ENCODE measurements at places on chromosomes 6 and 20. TPM values are rescaled to one million over a fixed set of nuclear protein-coding genes. Genes with fewer than 3 reads are reported as not detected.

DNA sequence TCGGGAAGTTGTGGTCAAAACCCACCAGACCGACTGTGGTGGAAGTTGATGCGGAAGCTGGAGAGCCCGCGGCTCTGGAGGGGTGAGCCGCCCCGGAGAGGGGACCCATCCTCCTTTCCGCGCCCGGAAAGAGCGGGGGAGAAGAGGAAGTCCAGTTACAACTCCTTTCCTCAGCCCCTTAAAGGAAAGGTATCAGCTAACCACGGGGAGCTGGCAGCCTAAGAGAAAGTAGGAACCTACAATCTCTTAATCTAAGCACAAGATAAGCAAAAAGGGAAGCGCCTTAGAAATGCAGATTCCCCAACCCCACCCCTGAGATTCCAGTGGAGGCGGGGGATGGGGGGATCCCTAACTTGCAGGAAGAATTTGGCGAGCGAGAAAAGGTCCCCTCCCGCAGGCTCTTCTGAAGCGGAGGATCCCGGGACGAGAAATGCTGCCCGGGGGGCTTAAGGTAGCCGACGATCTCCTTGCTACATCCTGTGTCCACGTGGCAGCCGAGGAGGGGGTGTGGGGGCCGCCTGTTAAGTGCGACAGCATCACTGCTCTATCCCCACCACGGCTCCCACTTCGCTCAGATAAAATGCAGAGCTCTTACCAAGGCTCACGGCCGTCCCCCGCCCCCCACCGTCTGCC is 87.5 kb downstream of the ZFP64 start:
- peak; percentile 24 for DNase-seq

Gene EHMT2
- 70.1 TPM for total RNA-seq

DNA sequence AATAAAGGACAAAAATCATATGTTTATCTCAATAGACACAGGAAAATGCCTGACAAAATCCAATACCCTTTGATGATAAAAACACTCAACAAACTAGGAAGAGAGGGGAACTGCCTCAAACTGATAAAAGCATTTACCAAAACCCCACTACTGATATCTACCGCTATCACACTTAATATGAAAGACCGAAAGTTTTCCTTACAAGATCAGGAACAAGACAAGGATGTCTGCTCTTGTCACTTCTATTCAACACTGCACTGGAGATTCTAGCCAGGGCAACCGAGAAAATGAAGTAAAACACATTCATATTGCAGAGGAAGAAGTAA is 25.1 kb downstream of the GZF1 start:
- no peak for DNase-seq

Gene BPIFB4
- total RNA-seq = not detected

DNA sequence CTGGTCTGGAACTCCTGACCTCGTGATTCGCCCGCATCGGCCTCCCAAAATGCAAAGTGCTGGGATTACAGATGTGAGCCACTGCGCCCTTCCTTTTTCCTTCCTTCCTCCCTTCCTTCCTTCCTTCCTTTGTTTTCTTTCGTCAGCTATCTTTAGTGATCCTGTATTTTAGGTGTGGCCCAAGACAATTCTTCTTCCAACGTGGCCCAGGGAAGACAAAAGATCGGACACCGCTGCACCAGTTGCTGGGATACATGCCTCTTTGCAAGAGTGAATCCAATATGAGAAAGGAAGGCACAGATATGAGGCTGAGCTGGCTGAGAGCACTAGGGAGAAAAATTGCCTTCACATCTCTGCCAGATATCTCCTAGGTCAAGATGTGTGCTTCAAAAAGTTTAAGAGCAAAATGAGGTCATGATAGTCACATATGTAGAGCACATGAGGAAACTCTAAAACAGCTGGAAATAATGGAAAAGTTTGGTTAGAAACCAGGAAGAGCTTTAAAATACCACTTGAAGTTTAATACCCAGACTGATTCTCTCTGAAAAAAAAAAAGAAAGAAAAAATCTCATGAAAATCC is 41.8 kb downstream of the OR2B2 start:
- DNase-seq = no peak

DNA sequence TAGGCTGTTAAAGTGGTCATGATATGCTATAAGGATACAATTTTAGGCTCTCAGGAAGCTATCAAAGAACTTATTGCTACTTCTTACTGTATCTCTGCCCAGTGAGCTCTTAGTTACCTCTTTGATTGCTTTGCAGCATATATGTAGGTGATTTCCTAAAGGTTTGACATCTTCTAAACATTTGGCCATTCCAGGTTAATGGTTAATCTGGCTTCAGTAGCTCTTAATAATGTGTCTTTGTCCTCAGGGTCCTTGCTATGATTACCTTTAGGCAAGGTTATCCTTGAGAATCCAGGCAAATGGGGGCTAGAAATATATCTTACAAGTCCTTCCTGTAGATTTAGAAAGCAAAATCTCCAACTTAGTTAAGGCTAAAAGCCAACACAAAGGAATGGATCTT is 575.4 kb downstream of the TFAP2B start:
- DNase-seq = no peak

Gene RAET1E
- total RNA-seq = not detected

Gene PPT2
- 17.1 TPM for total RNA-seq

DNA sequence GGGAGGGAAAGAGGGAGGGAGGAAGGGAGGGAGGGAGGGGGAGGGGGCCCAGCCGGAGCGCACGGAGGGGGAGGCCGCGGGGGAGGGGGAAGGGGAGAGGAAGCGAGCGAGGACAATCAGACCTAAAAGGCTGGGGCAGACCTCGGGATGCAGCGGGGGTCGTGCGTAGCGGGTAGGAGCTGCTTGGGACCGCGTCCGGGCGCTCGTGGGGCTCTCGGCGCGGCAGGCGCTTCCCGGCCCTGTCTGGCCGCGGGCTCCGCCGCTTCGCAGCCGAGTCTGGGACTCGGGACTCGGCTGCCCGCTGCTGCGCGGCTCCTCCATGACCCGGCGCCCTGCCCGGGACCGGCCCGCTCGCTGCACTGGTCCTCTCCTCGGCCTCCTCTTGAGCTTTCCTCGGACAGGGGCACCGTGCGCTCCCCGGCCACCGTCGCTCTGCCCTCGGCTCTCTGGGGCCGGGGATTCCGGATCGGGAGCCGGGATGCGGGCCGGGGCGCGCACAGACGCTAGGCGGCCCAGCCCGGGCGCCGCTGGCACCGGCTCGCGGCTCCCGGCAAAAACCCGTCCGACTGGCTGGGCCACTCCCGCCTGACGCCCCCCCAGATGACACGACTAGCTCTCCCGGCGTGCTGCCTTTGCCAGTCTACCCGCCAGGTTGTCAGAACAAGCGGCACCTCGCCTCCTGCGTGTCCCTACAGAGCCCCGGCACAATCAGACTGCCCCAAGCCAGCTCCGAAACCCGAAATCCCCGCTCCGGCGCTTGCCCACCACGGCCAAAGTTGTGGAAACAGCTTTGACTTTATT is 2.2 kb downstream of the TFAP2A start:
- DNase-seq = no peak

DNA sequence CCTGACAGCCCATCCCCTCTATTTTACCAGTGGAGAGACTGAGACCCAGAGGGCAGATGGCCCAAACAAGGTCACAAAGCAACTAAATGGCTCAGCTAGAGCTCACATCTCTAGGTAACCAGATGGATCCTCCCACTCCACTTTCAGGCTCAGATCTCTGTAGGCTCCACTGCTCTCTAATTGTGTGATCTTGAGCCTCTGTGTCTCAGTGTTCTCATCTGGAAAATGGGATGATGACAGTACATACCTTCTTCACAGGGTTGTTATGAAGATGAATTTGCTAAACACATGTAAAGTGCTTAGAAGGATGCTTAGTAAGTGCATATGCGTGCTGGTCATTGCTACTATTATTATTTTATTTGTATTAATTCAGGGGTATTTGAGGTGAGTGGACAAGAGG is 40.5 kb downstream of the RAB44 start:
- DNase-seq = no peak

DNA sequence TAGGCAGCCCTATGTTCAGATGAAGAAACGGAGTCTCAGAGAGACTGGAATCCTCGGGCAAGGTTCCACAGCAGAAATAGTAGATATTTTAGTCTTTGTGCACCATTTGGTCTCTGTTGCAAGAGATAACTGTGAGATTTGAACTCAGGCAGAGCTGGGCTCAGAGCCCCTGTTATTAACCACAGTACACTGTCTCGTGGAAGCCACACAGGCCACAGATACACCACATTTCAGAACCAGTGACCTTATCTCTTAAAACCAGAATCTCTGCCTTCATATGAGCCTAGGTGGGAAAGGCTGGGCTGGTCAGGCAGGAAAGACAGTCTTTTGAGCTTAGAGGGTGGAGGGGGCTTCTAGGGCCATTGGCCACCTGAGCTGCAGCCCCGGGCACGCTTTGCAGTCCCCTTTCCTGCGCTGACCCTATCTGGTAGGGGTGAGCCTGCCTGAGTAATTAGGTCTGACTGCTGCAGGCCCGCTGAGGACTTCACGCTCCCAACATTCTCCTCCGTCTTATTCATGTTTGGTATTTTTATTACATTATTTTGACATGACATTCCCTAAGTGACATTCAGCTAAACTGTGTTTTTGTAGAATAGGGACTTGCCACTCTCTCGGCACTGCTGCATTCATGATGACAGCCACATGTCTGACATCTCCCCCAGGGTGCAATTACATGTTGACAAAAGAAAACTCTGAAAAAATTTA is 71.1 kb downstream of the KCNB1 start:
- no peak for DNase-seq

DNA sequence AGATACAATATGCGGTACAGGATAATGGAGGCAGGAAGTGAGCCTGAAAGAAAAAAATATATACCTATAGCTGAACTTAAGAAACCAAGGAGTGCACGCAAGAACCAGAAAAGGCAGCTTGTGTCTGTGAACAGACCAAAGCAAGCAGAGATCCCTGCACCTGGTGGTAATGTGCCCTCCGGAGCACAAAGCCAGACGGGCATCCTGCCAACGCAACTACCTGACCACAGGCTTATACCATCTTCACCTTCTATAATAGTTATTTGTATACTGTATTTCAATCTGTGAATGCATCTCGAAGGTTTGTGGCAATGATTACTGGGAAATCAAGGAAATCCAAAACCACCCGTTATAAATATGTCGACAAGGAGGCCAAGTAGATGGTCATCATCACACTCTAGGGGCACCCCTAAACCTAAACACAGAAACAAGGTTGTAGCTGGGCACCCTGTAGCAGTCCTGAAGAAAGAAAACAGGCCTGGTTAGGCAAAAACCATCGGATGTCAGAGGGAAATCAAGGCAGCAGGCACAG is 801 bp downstream of the FBXL4 start:
- peak; percentile 51 for DNase-seq

DNA sequence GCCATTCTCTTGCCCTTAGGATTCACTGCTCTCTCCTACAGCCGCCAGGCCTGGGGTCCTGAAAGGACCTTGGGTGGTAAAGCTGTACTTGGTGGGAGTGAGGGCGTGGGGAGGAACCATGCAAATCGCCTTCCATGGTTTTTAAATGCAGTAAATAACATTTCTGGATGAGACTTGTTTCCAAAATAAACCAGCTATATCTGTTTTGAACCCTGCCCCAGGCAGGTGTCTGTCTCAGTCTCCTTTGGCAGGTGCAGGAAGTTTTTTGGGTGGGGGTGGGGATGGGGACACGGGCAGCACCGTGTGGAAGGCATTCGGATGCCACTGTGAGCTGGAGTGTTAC is 14.3 kb downstream of the ITPA start:
- DNase-seq = no peak

- no peak for DNase-seq
Measured at GRCh38 chr20:16222859-16223411, 350.3 kb downstream of the KIF16B start.

- no peak for DNase-seq
Measured at GRCh38 chr6:7763881-7764280, 38.0 kb downstream of the BMP6 start.

- no peak for DNase-seq
Measured at GRCh38 chr20:48740292-48740649, 87.5 kb downstream of the PREX1 start.

- peak; percentile 35 for DNase-seq
Measured at GRCh38 chr6:166998256-166999144, 697 bp upstream of the CEP43 start.

Gene SCUBE3
- not detected for total RNA-seq

GRCh38 chr6:1144842-1145767 is 166.8 kb upstream of the FOXQ1 start:
- DNase-seq = no peak

DNA sequence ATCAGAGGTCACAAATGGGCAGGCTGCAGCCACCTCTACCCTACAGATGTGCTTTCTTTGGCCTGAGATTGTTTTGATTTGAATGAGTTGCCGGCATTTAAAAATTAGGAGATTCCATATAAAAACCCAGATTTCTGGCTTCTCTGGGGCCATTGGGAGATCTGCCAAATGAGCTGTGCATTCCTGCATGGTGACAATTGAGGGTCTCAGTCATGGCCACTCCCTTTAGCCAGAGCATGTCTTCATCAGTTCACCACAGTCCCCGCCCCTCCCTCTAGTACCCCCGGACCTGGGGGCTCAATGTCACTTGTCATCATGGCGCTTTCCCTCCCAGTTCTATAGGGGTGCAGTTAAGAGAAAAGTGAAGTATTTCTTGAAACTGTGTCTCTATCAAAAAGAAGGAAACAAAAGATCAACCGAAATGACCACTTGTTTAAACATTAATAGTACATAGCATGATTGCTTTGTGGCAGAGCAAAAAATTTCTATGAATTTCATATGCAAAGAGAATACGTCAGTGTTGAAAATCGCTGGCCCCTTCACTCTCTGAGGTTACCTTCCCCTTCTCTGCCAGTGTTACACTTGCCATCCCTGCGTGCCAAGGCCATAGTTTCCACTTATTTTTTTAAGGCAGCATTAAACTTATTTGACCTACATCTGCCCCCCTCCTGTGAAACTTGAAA is 21.1 kb downstream of the EYA2 start:
- no peak for DNase-seq

DNA sequence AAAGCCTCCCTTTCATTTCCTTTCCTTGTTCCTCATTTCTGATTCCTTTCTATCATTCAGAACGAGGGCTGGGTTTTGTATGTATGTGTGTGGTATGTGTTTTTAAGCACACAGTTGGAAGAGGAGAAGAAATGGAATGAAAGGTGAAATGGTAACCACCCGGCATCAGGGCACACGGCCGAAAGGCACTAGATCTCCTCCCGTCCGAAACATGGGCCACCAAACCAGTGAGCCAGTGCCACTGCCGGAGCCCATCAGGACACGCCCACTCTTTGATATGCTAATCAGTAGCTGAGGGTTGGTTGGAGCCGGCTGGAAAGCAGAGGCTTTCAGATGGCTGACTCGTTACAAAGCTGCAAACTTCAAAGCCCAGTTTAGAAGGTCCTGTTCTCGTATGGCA is 228.6 kb upstream of the JARID2 start:
- no peak for DNase-seq

- no peak for DNase-seq
Measured at GRCh38 chr6:15402406-15403045, 156.7 kb downstream of the JARID2 start.

DNA sequence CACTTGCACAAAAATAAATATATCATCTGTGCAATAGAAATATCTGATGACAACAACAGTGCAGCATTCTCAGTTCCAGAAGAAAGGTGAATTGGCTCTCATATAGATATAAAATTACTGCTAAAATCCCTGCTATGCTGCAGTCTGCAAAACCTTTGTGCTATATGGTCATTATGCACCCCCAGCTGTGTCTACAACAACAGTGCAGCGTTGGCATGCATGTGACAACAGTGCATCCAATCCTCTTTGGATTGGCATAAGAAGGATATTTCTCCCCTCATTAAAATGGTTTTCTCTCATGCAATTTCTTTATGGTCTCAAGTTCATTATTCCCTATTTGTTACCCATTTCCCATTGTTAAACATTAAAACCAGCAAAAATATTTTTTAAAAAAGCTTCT is 23.1 kb downstream of the OR2B6 start:
- DNase-seq = no peak
